Kidney epithelial cell (primary cell): ENCODE measurements at places on chromosomes 7 and 10.

GRCh38 chr10:129462257-129462795, 4.7 kb upstream of the MGMT start:
- DNase-seq: no peak

- DNase-seq: no peak
Measured at GRCh38 chr10:49612513-49613164, 1.2 kb upstream of the CHAT start.

DNA sequence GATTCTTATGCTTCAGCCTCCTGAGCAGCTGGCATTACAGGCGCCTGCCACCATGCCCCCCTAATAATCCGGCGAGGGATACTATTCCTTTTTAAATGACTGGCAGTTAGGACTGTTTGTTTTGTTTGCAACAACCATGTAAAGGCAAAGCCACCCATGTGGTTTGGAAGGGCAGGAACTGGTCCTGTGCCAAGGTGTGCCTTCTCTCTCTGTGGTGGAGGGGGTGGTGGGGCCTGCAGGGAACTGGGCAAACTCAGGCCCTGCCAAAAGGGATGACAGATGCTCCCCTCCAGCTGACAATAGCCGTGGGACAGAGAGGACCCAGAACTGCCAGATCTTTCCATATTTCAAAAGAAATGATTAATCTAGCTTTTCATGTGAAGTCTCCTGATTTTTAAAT, 23.5 kb upstream of the WAPL start:
- no peak for DNase-seq

GRCh38 chr7:36312064-36312914, 77.4 kb upstream of the ANLN start:
- DNase-seq: no peak

GRCh38 chr10:112835217-112835715, 114.8 kb upstream of the TCF7L2 start:
- no peak for DNase-seq

- no peak for DNase-seq
Measured at GRCh38 chr7:15158141-15158810, 255.7 kb upstream of the DGKB start.

GRCh38 chr7:158953912-158954311, 97.6 kb downstream of the DYNC2I1 start:
- no peak for DNase-seq

GRCh38 chr10:132209130-132209529, 22.4 kb downstream of the DPYSL4 start:
- DNase-seq: no peak

GRCh38 chr10:9848981-9849380, 1168.7 kb upstream of the CELF2 start:
- no peak for DNase-seq

- no peak for DNase-seq
Measured at GRCh38 chr10:72235544-72236279, 19.6 kb upstream of the ASCC1 start.

GRCh38 chr7:137164251-137164650, 179.3 kb downstream of the PTN start:
- DNase-seq: no peak

GRCh38 chr7:68348401-68348800, 1249.9 kb upstream of the AUTS2 start:
- no peak for DNase-seq

GRCh38 chr10:126536148-126536547, 134.3 kb downstream of the C10orf90 start:
- DNase-seq: no peak

GRCh38 chr7:20354610-20355528, 24.2 kb downstream of the ITGB8 start:
- no peak for DNase-seq

GRCh38 chr7:105742787-105743186, 133.6 kb downstream of the ATXN7L1 start:
- no peak for DNase-seq

DNA sequence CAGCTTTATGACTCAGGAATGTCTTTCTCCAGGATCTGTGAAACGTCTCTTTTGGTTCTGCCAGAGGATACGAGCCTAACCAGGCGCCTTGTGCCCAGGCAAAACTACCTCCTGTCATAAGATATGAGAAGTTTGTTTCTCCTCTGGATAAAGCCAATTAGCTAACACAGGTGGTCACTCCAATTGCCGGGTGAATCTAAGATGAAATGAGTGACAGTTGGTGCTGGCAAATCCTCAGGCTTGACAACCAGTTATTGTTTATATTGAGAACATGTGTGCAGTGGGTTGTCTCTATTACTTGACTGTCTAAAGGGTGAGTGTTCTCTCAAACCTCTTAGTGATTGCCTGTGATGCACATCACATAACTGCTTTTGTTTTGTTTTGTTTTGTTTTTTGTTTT, 449.1 kb downstream of the XPNPEP1 start:
- no peak for DNase-seq

DNA sequence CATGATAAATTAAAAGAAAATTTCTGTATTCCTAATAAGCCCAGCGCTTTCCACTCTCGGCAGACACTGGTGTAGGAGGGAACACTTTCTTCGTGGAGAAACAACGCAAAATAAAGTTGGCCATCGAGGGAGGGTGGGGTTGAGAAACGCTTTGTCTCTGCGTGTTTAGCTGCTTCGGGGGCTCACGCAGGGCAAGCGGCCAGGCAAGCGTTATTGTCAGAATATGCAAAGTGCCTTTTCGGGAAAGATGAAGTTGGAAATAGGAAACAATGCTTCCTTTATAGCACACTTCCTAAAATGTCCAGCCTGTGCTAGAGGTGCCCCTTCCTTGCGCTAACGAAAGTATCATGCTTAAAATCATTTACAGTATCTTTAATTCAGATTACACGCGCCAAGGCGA, 1.9 kb upstream of the EBF3 start:
- DNase-seq: no peak

GRCh38 chr7:115221456-115221855, 299.6 kb downstream of the MDFIC start:
- DNase-seq: no peak

- peak; percentile 83 for DNase-seq
Measured at GRCh38 chr10:35409094-35409582, 72.8 kb downstream of the CCNY start.

DNA sequence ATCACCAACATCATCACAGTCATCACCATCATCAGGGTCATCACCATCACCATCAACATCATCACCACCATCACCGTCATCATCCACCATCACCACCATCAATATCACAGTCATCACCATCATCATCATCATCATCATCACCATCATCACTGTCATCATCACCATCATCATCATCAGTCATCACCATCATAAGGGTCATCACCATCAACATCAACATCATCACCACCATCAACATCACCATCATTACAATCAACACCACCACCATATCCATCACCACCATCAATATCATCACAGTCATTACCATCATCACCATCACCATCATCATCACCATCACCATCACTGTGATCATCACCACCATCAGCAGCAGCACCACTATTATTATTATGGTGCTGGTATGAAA, 218.9 kb downstream of the TNS3 start:
- no peak for DNase-seq

GRCh38 chr7:7651479-7651878, 10.9 kb downstream of the UMAD1 start:
- DNase-seq: no peak

- DNase-seq: no peak
Measured at GRCh38 chr7:82600531-82600930, 157.0 kb upstream of the CACNA2D1 start.

DNA sequence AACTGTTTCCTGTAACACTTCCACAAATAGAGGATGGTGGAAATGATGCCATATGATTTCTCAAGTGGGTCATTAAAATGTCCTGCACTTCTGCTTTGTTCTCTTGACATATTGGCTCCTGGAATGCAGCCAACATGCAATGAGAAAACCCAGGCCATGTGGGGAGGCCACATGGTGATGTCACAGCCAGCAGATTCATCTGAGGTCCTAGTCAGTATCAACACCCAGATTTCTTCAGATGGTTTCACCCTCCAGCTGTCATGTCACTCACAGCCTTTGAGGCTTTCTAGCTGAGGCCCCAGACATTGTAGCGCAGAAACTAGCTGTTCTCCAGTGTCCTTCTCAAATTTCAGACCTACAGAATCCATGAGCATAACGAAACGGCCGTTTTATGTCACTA, 102.3 kb upstream of the NUPR2 start:
- DNase-seq: no peak

DNA sequence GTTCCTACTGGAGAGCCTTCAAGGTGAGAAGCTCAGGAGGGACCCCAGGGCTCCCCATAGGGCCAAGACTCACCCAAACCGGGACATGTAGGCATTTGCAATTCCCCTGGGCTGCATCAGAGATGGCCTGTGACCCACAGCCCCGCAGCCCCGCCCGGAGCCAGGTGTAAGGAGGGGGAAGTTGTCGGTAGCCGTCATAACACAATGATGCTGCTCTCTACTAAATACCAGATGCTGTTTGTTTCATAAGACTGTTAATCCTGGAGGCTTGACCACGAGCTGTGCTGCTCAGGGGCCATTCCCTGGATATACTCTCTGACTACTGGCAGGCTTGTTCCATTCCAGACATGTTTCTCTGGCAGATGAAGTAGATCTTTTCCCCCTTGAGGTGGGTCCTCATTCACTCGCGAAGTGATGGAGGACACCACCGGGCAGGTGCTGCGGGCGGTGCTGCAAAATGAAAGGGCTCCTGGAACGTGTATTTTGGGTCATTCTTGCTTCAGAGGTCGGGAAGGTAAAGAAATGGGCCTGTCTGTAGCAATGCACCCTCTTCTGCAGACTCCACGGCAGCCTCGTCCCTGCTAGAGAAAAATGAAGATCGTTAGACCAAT, 61.1 kb downstream of the MKI67 start:
- no peak for DNase-seq

DNA sequence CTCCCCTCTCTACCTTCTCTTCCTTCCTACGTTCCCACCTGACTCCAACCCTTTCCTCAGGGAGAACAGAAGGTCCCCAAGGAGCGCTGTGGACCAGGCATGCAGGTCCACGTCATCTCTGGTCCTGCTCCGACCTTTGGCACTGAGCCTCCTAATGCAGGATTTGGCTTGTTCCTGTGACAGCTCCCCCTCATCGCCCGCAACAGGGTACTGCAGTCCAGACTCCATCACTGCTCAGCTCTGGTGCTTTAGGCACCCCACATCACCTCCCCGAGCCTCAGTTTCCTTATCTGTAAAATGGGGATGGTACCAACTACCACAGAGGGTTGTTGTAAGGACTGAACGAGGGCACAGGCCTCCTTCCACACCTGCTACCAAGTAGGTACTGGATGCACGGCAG, 54.6 kb downstream of the FHIP2A start:
- no peak for DNase-seq

DNA sequence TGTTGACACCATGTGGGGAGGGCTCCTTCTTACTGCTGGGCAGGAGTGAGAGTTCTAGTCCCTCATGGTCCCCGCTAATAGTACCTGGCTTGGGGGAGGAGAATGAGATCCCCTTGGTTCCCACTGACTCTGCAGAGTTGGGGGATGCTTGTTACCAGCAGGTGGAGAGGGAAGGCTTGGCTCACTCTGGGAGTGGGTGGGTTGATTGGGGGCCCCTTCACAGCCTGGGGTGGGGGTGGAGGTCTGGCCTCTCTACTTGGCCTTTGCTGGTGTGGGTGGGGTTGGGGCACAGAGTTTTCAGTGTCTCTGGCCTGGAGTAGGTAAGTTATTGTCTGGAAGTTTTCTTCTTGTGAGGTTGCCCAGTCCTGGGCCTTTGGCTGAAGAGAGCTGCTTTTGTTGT, 31.9 kb downstream of the ADCY1 start:
- DNase-seq: no peak

DNA sequence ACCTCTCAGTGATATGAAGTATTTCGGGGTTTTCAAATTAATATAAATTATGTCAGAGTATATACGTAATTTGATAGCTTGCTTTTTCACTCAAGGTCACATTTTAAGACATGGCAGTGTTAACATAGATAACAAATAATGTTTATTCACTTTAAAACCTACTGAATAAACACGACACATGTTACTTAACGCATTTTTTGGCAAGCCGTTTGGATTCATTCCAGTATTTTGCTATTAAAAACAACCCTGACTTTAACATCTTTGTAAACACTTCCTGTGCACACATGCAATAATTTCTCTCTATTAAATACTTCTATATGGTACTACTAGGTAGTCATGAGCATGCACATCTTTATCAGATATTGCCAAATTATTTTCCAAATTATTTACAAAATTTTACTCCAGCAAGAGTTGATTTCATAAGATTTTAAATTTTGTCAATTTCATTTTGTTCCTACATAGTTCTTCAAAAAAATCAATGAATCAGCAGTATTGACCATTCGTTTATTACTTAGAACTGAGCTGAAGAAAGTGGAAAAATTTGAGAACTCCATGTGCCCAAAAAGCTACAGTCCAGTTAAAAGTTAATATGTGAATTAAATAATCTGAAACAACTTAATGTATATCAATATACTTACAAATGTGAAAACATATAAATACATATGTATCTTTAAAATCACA, 26.8 kb upstream of the THSD7A start:
- DNase-seq: no peak

GRCh38 chr7:6658618-6659345, 21.7 kb downstream of the ZNF316 start:
- DNase-seq: no peak

- DNase-seq: no peak
Measured at GRCh38 chr10:99235658-99236626, at the start of gene HPSE2. TSS of gene HPSE2 (minus strand) at chr10:99235852.

- DNase-seq: no peak
Measured at GRCh38 chr10:57891201-57892006, 376.3 kb downstream of the IPMK start.

DNA sequence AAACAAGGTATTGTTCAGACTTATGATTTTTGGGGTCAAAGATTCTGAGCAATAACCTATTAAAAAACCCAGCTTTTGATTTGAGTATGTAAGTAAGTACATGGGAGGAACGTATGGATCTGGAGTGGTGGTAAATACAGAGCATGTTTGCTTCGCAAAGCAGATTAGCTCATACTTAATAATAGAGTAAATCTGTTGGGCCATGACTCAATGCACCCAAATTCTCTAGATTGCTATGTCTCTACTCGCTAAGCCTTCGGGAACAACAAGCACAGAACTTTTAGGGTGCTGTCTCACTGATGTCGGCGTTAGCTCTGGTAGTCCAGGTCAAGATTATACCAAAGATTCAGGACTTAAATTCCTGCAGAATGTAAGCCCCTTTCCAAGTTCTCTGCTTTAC, 807 bp upstream of the MINPP1 start:
- no peak for DNase-seq

GRCh38 chr7:16616542-16616941, 29.0 kb downstream of the ANKMY2 start:
- DNase-seq: no peak
